ENCODE measurements at places on chromosomes 6 and 20.

GRCh38 chr6:21494505-21494904 lies 99.0 kb upstream of the SOX4 start:
- no peak for DNase-seq

DNA sequence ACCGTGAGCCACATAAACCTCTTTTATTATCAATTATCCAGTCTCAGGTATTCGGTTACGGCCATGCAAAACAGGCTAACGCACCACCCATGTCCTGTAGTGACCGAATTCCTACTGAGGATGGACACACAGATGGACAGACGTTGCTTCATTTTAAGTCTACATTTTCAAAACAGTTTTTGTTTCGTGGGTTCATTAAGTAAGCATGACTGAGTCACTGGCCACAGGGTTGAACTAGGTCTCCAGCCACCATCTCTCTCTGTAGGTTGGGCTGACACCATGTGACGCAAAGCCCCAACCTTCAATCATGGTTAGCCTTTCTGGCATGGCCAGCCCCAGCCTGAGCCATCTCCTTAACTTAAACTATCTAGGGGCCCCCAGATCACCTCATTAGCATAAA lies 110.0 kb upstream of the SLC22A23 start:
- DNase-seq, result no peak

- no peak for DNase-seq
Observed at GRCh38 chr6:85971238-85971637, 328.6 kb upstream of the SYNCRIP start.

DNA sequence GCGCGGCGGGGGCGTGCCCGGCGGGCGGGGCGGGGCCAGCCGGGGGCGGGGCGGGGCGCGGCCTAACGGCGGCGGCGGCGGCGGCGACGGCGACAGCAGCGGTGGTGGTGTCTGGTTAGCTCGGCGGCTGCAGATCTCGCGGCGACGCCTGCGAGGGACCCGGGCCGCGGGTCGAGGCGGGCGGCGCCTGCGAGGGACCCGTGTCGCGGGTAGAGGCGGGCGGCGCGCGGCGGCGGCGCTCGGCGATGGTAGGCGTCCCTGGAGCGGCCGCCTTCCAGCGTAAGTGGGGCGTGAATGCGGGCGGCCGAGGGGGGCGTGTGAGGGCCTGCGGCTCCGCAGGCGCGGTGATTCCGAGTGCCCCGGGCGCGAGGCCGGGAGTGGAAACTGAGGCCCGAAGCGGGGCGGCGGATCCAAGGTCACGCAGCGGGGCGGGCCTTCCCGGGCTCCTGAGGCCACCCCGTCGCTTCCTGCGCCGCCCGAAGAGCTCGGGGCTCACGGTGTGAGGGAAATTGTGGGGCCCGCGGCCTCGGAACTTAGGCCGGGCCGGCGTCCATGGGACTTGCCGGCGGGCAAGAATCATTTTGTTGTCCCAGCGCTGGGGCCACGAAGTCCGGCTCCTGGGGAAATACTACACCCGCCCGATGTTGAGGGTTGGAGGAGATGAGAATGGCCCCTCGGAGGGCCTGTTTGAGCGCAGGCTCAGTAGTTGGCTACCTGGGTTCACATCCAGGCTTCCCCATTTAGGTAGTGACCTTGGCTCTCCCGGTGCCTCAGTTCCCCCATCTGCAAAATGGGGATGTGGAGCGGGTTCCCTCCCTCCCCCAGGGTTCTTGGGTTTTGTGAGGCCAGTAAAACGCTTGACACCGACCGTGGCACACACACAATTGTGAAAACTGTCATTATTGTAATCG lies at the start of gene CBFA2T2:
CBFA2T2 (plus strand) TSS at position 74 of the 911 bp plus-strand sequence; CDS start at position 246, 172 bp downstream.
- peak; percentile 51 for DNase-seq

GRCh38 chr20:62019144-62019805 lies 46.4 kb downstream of the TAF4 start:
- DNase-seq, result no peak

DNA sequence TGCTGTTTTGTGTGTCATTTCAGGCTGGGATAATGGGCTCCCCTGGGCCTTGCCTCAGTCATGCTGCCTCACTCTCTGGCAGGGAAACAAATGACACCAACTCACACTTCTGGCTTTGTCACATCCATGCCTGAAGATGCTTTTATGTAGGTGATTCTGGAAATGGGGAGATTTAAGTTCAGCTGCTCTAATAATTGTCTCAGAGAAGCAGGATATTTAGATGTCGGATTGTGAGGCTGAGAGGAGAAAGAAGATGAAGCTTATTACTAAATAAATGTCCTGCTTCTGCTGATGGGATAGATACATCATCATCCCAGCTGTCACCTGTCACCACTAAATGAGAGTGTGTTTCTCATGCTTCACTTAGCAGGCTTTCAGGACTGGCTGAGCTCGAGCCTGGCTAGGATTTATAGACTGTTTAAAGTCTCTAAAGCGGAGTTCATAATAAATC lies 480.2 kb upstream of the SPTLC3 start:
- DNase-seq, result no peak

- DNase-seq, result no peak
Observed at GRCh38 chr6:129197154-129197553, 314.2 kb downstream of the LAMA2 start.

- no peak for DNase-seq
Observed at GRCh38 chr6:14804785-14805210, 441.1 kb upstream of the JARID2 start.

DNA sequence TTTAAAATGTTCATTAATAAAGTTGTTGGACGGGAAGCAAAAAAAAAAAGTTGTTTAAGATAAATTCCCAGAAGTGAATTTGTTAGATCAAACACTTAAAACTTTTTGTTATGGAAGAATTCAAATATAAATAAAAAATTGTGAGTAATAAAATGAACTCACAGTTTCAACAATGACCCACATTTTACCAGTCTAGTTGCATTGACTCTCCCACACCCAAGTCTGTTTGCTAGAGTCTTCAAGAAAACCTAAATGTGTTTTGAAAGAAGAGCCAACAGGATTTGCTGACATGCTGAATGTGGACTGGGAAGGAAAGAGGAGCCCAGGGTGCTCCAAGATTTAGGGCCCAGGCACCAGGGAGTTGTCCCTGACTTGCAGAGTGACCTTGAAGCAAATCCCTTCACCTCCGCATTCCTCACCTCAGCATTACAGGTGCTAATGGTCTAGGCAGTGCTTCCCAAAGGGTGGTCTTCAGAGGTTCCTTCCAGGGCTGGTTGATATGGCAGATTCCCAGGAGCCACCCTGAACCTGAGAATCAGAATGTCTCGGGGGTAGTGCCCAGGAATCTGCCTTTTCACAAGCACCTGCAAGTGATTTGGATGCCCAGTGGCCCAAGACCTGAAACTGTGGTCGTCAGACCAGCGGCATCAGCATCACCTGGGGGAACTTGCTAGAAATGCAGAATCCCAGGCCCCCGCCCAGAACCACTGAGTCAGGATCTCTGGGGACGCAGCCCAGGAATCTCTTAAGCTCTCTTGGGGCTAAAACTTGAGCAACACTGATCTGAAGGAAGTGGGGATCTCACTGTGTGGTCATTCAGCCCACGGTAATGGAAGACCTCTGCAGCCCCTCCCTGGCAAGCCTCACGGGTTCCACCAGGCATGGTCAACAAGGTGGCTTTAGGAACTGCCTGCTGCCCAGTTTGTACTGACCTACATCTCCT lies 31.1 kb downstream of the POFUT1 start:
- DNase-seq, result no peak

DNA sequence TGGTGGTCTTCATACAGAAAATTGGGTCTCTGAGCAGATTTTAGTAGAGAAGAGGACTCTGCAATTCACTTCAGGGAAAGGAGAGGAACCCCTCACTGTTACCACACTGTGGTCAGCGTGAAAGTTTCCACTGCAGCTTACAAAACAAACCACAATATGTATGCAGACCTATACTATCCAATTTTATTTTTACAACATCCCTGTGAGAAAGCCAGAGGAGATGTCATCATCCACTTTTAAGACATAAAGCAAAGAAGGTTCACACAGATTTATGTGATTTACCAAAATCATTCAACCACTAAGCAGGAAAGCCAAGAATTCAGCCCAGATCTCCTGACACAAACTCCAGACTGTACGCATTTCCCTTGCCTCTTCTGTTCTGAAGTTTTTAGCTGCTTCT lies 442.4 kb downstream of the FRK start:
- no peak for DNase-seq

All from NCI-H2081 (cell line).